ENCODE measurements at places on chromosomes 4 and X. TPM values are rescaled to one million over a fixed set of nuclear protein-coding genes. Genes with fewer than 3 reads are reported as not detected.

- H3K27ac ChIP-seq, result no peak overlapping the region
- DNase-seq, result peak; percentile 65
- no peaks in the 10 kb centered on the region for H3K4me1 ChIP-seq
- no peaks in the 10 kb centered on the region for H3K36me3 ChIP-seq
- H3K4me3 ChIP-seq, result no peak overlapping the region
Measured at GRCh38 chrX:140141444-140142029, 176.2 kb upstream of the CXorf66 start.

- H3K27me3 ChIP-seq, result peaks cover 18% of the 10 kb centered on the region
- no peak for DNase-seq
- no peak overlapping the region for H3K4me3 ChIP-seq
- no peaks in the 10 kb centered on the region for H3K36me3 ChIP-seq
- H3K4me1 ChIP-seq, result no peaks in the 10 kb centered on the region
- H3K27ac ChIP-seq, result no peak overlapping the region
Measured at GRCh38 chrX:132692066-132692465, 203.2 kb upstream of the MBNL3 start.

The ARSJ gene
- total RNA-seq, result 4.1 TPM

The GAGE12G gene
- not detected for total RNA-seq

GRCh38 chr4:41657561-41657960 lies 91.0 kb downstream of the PHOX2B start:
- H3K27me3 ChIP-seq, result no peaks in the 10 kb centered on the region
- no peak overlapping the region for H3K27ac ChIP-seq
- no peaks in the 10 kb centered on the region for H3K4me1 ChIP-seq
- H3K36me3 ChIP-seq, result no peaks in the 10 kb centered on the region
- no peak overlapping the region for H3K4me3 ChIP-seq
- DNase-seq, result no peak

DNA sequence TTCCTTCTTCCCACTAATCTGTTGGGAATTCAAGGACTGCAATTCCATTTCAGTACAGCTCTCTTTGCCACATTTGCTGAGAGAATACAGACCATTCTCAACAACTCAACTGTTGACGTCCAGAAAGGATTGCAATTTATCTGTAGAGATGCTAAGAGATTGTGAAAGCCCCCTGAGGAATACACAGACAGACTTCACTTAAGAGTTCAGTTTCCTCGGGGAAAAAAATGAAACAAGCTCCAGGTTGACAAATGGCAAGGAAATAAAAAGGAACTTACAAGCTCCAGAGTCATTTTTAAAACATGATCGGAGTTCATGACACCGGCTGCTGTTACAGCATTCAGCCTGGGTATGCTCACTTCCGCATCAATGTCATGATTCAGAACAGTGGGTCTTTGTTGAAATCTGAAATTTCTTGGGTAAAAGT lies 13.8 kb downstream of the TLR10 start:
- no peaks in the 10 kb centered on the region for H3K4me1 ChIP-seq
- peak; percentile 23 for DNase-seq
- no peak overlapping the region for H3K4me3 ChIP-seq

The DOCK11 gene
- total RNA-seq, result 13.8 TPM

The PHKA1 gene
- 41.2 TPM for total RNA-seq

The GYPE gene
- 1.6 TPM for total RNA-seq

The TEX13D gene
- total RNA-seq, result not detected

The USP17L10 gene
- total RNA-seq, result not detected

DNA sequence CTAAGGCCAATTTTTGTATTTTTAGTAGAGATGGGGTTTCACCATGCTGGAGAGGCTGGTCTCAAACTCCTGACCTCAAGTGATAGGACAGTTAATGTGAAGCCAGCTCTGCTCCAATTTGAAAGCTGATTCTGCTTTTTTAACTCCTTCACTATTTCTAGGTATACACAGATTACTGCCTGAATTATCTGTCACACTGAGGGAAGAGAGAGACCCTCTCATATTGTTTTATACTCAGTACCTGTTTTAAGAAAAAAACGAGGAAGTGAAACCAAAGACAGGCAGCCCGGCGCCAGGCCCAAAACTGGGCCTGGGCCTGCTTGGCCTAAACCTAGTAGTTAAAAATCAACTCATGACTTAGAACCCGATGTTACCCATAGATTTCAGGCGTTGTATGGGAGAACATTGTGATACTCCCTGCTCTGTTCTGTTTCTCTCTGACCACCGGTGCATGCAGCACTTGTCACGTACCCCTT lies 1601.5 kb upstream of the PCDH10 start:
- no peak overlapping the region for H3K4me3 ChIP-seq
- H3K4me1 ChIP-seq, result no peaks in the 10 kb centered on the region
- DNase-seq, result no peak
- no peaks in the 10 kb centered on the region for H3K27me3 ChIP-seq

DNA sequence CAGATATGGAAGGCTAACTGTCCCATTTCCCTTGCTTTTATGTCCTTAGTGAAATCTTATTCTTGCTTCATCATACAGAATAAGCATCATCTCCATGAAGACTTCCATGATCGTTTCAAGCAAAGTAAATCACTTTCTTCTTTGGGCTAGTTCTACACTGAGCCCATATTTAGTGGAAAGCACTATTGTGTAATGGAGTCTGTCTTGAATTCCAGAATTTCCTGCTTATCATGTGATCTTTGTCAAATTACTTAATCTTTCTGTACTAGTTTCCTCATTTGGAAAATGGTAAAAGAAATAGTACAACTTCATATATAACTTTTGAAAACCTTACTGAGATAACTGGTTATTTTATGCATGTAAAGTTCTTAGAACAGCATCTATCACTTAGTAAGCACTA lies 7.6 kb downstream of the ANAPC10 start:
- H3K4me3 ChIP-seq, result no peak overlapping the region
- no peak for DNase-seq
- no peak overlapping the region for H3K27ac ChIP-seq
- H3K36me3 ChIP-seq, result no peaks in the 10 kb centered on the region

- H3K27me3 ChIP-seq, result peaks cover 5% of the 10 kb centered on the region
- DNase-seq, result no peak
- H3K4me1 ChIP-seq, result no peaks in the 10 kb centered on the region
- no peak overlapping the region for H3K27ac ChIP-seq
- no peaks in the 10 kb centered on the region for H3K36me3 ChIP-seq
Measured at GRCh38 chrX:136999024-136999423, 34.8 kb downstream of the GPR101 start.

The AKAP4 gene
- not detected for total RNA-seq

The FMR1NB gene
- total RNA-seq, result not detected

- no peaks in the 10 kb centered on the region for H3K36me3 ChIP-seq
- H3K27ac ChIP-seq, result no peak overlapping the region
- DNase-seq, result no peak
- H3K4me1 ChIP-seq, result no peaks in the 10 kb centered on the region
Measured at GRCh38 chr4:74055096-74055495, 16.6 kb upstream of the CXCL3 start.

- no peaks in the 10 kb centered on the region for H3K36me3 ChIP-seq
- H3K27me3 ChIP-seq, result no peaks in the 10 kb centered on the region
- H3K4me1 ChIP-seq, result no peaks in the 10 kb centered on the region
- DNase-seq, result no peak
- H3K4me3 ChIP-seq, result no peak overlapping the region
Measured at GRCh38 chrX:47091149-47091775, 13.0 kb downstream of the RGN start.

- H3K36me3 ChIP-seq, result no peaks in the 10 kb centered on the region
- no peaks in the 10 kb centered on the region for H3K4me1 ChIP-seq
- DNase-seq, result no peak
- no peak overlapping the region for H3K27ac ChIP-seq
Measured at GRCh38 chr4:154366956-154367355, 124.6 kb downstream of the DCHS2 start.

GRCh38 chr4:54213001-54213400 lies 16.1 kb upstream of the PDGFRA start:
- no peak for DNase-seq
- no peaks in the 10 kb centered on the region for H3K4me1 ChIP-seq
- peaks cover 6% of the 10 kb centered on the region for H3K27me3 ChIP-seq
- no peak overlapping the region for H3K4me3 ChIP-seq
- H3K27ac ChIP-seq, result peak overlapping the region; percentile 2
- no peaks in the 10 kb centered on the region for H3K36me3 ChIP-seq

GRCh38 chr4:56958111-56958517 lies 19.3 kb downstream of the NOA1 start:
- peak; percentile 75 for DNase-seq
- H3K27ac ChIP-seq, result peak overlapping the region; percentile 46
- H3K36me3 ChIP-seq, result peaks cover 14% of the 10 kb centered on the region
- H3K4me1 ChIP-seq, result no peaks in the 10 kb centered on the region
- no peaks in the 10 kb centered on the region for H3K27me3 ChIP-seq

DNA sequence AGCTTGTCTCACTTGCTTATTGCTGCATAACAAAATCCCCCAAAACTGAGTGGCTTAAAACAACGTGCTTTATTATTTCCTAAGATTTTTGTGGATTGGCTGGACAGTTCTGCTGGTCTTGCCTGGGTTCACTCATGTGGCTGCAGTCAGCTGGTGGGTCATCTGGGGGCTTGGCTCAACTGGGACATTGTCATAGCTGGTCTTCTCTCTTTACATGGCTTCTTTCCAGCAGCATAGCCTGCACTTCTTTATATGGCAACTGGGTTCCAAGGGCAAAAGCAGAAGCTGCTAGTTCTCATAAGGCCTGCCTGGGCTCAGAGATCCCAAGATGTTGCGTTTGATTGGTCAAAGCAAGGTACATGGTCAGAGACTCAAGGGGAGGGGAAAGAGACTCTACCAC lies 33.7 kb upstream of the STAG2 start:
- no peaks in the 10 kb centered on the region for H3K36me3 ChIP-seq
- no peak for DNase-seq
- no peak overlapping the region for H3K27ac ChIP-seq
- no peaks in the 10 kb centered on the region for H3K27me3 ChIP-seq
- H3K4me1 ChIP-seq, result no peaks in the 10 kb centered on the region

The P2RY10 gene
- total RNA-seq, result not detected

DNA sequence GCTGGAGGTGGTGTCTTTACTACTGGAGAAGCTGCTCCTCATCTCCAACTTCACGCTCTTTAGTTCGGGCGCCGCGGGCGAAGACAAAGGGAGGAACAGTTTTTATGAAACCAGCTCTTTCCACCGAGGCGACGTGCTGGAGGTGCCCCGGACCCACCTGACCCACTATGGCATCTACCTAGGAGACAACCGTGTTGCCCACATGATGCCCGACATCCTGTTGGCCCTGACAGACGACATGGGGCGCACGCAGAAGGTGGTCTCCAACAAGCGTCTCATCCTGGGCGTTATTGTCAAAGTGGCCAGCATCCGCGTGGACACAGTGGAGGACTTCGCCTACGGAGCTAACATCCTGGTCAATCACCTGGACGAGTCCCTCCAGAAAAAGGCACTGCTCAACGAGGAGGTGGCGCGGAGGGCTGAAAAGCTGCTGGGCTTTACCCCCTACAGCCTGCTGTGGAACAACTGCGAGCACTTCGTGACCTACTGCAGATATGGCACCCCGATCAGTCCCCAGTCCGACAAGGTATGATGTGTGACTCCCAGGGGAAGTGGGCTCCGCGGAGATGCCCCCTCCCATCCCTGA lies 634 bp downstream of the LRAT start:
- no peak overlapping the region for H3K27ac ChIP-seq
- H3K4me3 ChIP-seq, result no peak overlapping the region
- no peaks in the 10 kb centered on the region for H3K36me3 ChIP-seq

The ITIH6 gene
- total RNA-seq, result not detected

- H3K27ac ChIP-seq, result no peak overlapping the region
- no peak overlapping the region for H3K4me3 ChIP-seq
- no peaks in the 10 kb centered on the region for H3K27me3 ChIP-seq
- no peak for DNase-seq
- no peaks in the 10 kb centered on the region for H3K36me3 ChIP-seq
Measured at GRCh38 chr4:165834116-165834515, 38.9 kb upstream of the TLL1 start.

The ADH1B gene
- total RNA-seq, result 615 TPM

GRCh38 chrX:16702700-16703599 lies 9.5 kb downstream of the CTPS2 start:
- no peaks in the 10 kb centered on the region for H3K4me1 ChIP-seq
- H3K27ac ChIP-seq, result no peak overlapping the region
- no peak for DNase-seq
- no peaks in the 10 kb centered on the region for H3K36me3 ChIP-seq
- H3K4me3 ChIP-seq, result no peak overlapping the region

- no peak overlapping the region for H3K4me3 ChIP-seq
- H3K4me1 ChIP-seq, result no peaks in the 10 kb centered on the region
- H3K36me3 ChIP-seq, result no peaks in the 10 kb centered on the region
- no peak for DNase-seq
Measured at GRCh38 chrX:149563359-149563758, 13.6 kb upstream of the HSFX3 start.

The YY2 gene
- total RNA-seq, result 1.2 TPM

GRCh38 chr4:96228463-96228862 lies 388.6 kb downstream of the PDHA2 start:
- no peak for DNase-seq
- H3K36me3 ChIP-seq, result no peaks in the 10 kb centered on the region
- no peak overlapping the region for H3K27ac ChIP-seq
- no peak overlapping the region for H3K4me3 ChIP-seq
- H3K4me1 ChIP-seq, result no peaks in the 10 kb centered on the region

The FGF5 gene
- total RNA-seq, result not detected

GRCh38 chr4:53076374-53076958 lies 214.3 kb downstream of the RASL11B start:
- no peaks in the 10 kb centered on the region for H3K4me1 ChIP-seq
- no peaks in the 10 kb centered on the region for H3K27me3 ChIP-seq
- no peak overlapping the region for H3K4me3 ChIP-seq
- no peak overlapping the region for H3K27ac ChIP-seq

DNA sequence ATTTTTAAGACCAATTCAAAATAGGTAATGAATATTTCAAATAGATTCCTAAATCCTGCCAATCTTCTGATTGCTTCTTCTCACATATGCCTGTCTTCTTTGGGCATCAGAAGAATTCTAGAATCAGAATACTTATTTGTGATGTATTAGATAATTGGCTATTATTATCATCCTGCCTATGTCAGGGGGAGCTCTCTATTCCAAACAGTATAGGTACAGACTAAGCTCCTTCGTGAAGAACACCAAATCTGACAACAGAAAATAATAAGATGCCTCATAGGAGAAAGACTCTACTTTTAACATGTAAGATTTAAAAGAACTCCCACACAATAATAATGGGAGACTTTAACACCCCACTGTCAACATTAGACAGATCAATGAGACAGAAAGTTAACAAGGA lies at the start of gene IQCM:
Gene IQCM, minus strand, starts transcription at position 101 of the 400 bp plus-strand sequence. CDS start 73,152 bp downstream, outside the sequence.
- no peaks in the 10 kb centered on the region for H3K4me1 ChIP-seq
- no peak for DNase-seq
- H3K27ac ChIP-seq, result no peak within 1 kb of the TSS

The SAGE1 gene
- not detected for total RNA-seq

The TMPRSS11A gene
- not detected for total RNA-seq

The ANKRD50 gene
- total RNA-seq, result 10.8 TPM

The SYTL4 gene
- 3.4 TPM for total RNA-seq

The RNF128 gene
- total RNA-seq, result 68.2 TPM

GRCh38 chr4:150867148-150867547 lies 147.9 kb downstream of the LRBA start:
- no peaks in the 10 kb centered on the region for H3K27me3 ChIP-seq
- no peaks in the 10 kb centered on the region for H3K4me1 ChIP-seq
- DNase-seq, result peak; percentile 50
- no peak overlapping the region for H3K27ac ChIP-seq
- H3K36me3 ChIP-seq, result no peaks in the 10 kb centered on the region
- no peak overlapping the region for H3K4me3 ChIP-seq

The XAGE1B gene
- not detected for total RNA-seq

- H3K27ac ChIP-seq, result no peak overlapping the region
- no peak for DNase-seq
- H3K4me1 ChIP-seq, result no peaks in the 10 kb centered on the region
Measured at GRCh38 chr4:1385373-1386340, 20.6 kb downstream of the NKX1-1 start.

The SYN1 gene
- total RNA-seq, result 3.8 TPM

The CT45A2 gene
- not detected for total RNA-seq

Measured in adrenal gland (tissue), 19 donors.